ENCODE measurements at places on chromosomes 13 and 19.

- peak; percentile 15 for DNase-seq
Measured at GRCh38 chr13:50693727-50694126, 149.8 kb downstream of the DLEU7 start.

DNA sequence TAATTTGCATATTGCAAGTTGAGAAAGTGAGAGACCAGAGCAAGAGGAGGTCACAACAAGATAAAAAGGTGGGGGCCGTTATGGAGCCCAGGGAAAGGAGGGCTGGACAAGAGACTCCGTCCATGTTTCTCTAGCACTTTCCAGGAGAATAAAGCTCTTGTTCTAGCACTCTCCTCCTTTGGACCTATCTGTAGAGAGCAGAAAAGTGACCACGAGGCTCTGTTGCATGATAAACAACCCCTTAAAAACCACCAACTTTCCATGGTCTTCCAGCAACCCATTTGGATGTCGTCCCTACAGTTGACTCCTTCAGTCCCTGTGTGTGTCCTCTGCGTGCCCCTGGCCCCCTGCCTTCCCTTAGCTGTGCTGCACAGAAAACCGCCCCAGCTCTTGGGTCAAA lies 4.1 kb upstream of the ARL11 start:
- DNase-seq = no peak

DNA sequence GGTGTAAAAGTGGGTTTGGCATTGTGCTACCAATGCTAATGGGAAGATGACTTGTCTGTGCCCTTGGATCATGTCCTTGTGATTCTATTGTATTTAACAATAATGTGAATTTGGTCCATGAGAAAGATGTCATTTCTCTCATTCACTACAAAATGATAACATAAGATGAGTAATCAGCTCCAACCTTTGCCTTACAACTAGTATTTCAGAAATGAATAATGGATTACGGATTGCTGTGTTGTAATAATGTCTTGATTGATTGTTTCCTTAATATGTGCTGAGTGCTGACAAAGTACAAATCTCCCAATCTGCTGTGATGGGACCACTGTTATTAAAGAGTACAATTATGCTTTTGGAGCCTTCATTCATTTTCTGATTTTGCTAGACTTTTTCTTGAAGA lies 375.0 kb downstream of the PCDH9 start:
- DNase-seq = no peak

- DNase-seq = no peak
Measured at GRCh38 chr19:35216016-35216832, 12.3 kb downstream of the FAM187B start.

- no peak for DNase-seq
Measured at GRCh38 chr13:104024416-104025170, 958.4 kb upstream of the SLC10A2 start.

DNA sequence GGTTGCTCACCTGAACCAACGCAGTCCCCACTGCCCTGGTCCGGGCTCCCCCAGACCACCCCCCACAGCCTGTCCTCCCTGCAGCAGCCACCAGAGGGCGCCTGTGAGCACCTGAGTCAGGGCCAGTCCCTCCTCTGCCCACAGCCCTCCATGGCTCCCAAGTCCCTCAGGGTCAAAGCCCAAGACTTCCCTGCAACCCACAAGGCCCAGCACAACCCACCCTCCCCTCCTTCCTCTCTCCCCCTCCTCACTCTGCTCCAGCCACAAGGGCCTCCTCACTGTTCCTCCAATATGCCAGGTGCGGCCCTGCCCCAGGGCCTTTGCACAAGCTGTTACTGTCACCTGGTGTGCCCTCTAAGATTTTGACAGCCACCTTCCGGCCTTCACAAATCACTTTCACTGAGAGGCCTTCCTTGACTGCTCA lies 10.9 kb downstream of the GNA15 start:
- DNase-seq = peak; percentile 16

GRCh38 chr13:51241720-51242119 lies 19.5 kb downstream of the FAM124A start:
- no peak for DNase-seq

- DNase-seq = no peak
Measured at GRCh38 chr19:8057545-8058270, 5.1 kb downstream of the CCL25 start.

DNA sequence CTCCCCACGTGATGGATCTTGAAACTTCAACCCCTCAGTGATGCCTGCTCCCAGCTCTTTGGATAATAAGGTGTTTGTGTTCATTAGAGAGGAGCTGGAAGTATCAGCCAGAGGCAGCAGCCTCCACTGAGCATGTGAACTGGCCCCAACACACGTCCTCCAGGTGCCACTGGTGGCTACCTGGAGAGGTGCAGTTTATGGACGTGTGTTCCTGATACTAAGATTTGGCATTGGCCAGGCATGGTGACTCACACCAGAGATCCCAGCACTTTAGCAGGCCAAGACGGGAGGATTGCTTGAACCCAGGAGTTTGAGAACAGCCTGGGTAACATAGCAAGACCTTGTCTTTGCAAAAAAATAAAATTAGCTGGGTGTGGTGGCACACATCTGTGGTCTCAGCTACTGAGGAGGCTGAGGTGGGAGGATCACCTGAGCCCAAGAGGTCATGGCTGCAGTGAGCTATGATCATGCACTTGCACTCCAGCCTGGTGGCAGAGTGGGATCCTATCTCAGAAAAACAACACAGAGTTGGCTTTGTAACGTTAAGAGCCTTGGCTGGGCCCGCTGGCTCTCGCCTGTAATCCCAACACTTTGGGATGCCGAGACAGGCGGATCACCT lies 34.4 kb downstream of the SLC25A42 start:
- DNase-seq = no peak

- DNase-seq = no peak
Measured at GRCh38 chr13:95239283-95239682, 62.0 kb downstream of the ABCC4 start.

- no peak for DNase-seq
Measured at GRCh38 chr13:37136187-37136586, 30.7 kb upstream of the CSNK1A1L start.

- peak; percentile 84 for DNase-seq
Measured at GRCh38 chr13:110126391-110126961, 180.5 kb downstream of the COL4A1 start.

DNA sequence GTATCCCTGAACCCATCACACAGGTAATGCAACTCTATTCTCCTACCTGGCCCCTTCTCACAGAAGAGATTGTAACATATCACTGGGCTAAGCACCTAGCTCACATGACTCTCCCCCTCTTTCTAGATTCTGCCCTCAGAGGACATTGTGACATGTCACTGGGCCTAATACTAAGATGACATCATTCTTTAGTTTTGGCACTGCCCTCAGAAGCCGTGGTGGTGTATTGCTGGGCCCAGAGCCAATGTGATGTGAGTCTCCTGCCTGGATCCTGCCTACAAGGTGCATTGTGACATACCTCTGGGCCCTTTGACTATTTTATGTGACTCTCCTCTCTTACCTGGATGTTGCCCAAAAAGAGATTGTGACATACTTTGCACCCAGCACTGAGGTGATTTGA lies 21.4 kb upstream of the ZNF730 start:
- DNase-seq = no peak

DNA sequence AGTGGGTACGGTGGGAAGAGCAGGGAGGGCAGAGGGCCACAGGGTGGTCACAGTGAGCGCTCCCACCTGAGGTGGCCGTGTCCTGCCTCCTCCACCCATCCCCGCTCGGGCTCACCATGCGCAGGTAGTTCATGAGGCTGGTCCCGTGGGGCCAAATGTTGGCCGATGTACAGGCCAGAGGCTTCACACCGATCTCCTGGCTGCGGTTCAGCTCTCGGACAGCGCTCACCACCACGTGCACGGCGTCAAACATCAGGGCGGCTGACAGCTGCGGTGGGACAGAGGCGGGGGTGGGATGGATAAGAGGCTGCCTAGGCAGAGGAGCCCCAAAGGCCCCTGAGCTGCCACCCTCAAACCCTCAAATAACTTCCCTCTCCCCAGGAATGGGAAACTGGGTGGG lies 15.8 kb downstream of the GRIK5 start:
- no peak for DNase-seq

GRCh38 chr13:106599875-106600797 lies 32.2 kb upstream of the ARGLU1 start:
- no peak for DNase-seq

DNA sequence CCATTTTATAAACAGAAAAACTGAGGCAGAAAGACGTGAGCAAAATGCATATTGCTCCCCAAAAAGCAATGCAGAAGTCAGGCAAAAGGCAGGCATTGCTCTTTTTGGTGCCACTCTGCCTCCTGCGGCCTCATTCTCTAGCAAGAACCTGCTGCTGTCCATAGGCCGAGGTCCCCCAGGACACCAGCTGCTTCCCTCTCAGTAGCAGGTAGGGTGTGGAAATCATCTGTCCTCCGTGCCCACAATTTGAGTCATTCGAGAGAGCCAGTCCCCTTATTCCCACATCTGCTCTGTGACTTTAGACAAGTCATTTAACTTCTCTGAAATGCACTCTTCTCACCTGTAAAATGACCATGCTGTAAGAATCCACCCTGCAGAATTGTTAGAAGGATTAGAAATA lies 50.0 kb downstream of the TNFRSF19 start:
- DNase-seq = no peak

DNA sequence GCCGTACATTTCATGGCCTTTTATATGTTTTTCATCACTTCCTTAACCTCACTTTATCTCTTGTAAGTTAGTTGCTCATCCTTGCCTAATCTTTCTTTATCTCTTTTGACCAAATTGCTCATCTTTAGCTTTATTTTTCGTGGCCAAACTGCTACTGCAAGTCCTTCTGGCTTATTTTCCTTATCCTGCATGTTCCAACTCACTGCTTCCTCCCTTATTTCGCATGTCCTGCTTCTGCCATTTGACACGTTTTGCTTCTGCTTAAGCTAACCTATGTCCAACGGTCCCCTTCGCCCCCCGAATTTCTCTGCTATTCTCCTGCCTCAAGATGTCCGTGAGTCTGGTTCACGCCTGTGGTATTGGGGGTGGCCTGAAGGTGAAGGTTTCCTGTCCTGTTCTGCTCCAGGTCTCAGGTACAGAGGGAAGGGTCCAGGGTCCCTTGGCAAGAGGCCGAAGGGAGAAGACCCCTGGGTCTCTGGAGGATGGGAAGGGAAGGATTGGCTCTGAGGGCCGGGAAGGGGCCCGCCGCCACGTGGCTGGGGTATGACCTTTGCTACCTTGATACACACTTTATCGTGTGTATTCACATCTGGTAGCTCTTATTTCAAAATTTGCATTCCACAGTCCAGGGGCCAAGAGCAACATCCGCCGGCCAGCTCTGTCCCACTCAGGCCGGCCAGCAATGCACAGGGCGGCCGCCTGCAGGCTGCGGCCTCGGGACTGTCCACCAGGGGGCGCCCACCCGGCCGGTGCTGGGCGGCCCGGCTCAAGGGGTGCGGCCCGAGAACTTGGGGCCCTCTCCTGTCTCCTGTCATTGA lies 2.9 kb upstream of the C19orf85 start:
- DNase-seq = no peak
